Frontal cortex (tissue), 4 donors: ENCODE measurements at places on chromosomes 12 and 14. TPM values are rescaled to one million over a fixed set of nuclear protein-coding genes. Genes with fewer than 3 reads are reported as not detected.

DNA sequence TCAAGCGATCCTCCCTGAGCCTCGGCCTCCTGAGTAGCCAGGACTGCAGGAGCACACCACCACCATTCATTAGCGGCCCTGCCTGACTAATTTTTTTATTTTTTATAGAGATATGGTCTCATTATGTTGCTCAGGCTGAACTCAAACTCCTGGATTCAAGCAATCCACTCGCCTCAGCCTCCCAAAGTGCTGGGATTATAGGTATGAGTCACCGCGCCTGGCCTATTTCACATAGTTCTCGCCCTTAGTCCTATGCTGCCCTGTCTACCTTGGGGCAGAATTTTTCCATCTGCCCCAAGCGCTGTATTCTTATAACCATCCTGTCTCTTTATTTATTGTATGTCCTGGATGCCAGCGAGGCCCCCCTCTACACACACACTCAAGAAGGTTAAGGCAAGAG lies 50.9 kb upstream of the BCL2L14 start:
- DNase-seq = no peak

- no peak for DNase-seq
These were observed 18.6 kb downstream of the CSRP2 start for GRCh38 chr12:76860256-76860655.

GRCh38 chr14:93669632-93670031 lies 118.7 kb downstream of the PRIMA1 start:
- no peak for DNase-seq

Gene RAD9B
- 1.2 TPM for total RNA-seq

Gene TAS2R20
- 6.9 TPM for total RNA-seq
